Aorta (tissue), 5 donors: ENCODE measurements at places on chromosomes 4 and X. TPM values are rescaled to one million over a fixed set of nuclear protein-coding genes. Genes with fewer than 3 reads are reported as not detected.

- no peak overlapping the region for H3K4me3 ChIP-seq
- no peaks in the 10 kb centered on the region for H3K36me3 ChIP-seq
- H3K4me1 ChIP-seq = no peaks in the 10 kb centered on the region
- no peak overlapping the region for H3K27ac ChIP-seq
These were observed 82.4 kb downstream of the CNGA2 start for GRCh38 chrX:151816934-151817333.

DNA sequence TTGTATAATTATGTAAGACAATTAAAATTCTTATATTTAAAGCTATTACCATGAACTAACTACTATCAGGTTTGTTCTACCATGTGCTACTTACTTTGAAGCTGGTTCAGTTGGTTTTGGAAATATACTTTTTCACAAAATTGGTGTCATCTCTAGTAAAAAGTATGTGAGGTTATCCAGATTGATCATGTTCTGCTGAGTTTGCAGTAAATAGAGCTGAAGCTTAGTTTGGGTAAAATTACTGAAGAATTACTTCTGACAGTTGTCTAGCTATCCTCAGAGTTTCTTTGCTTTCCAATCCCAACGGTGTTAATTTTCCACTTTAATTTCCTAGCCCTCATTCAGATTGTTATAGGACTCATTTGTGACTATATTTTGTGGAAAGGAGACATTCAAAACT lies 184.2 kb downstream of the FAT4 start:
- H3K4me3 ChIP-seq = no peak overlapping the region
- H3K27me3 ChIP-seq = no peaks in the 10 kb centered on the region
- H3K4me1 ChIP-seq = no peaks in the 10 kb centered on the region

DNA sequence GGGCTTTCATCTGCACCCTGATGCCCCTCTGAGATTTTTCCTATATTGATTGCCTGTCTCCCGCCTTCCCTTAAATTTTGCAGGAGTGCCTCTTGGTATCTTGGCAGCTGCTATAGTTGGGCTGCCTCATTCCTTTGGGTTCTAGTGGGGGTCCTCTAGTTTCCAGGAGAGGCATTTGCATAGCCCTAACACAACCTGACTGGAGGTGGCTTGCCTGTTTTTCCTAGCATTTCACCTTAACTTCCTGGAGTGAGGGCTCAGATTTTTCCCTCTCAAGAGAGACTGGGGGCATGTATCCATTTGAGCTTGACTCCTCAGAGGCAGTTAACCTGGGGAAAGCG lies 46.0 kb downstream of the UGT2A3 start:
- no peaks in the 10 kb centered on the region for H3K36me3 ChIP-seq
- H3K4me1 ChIP-seq = no peaks in the 10 kb centered on the region
- no peak overlapping the region for H3K27ac ChIP-seq

ARHGAP6 gene
- 19.5 TPM for total RNA-seq

C4orf17 gene
- total RNA-seq = not detected

DNA sequence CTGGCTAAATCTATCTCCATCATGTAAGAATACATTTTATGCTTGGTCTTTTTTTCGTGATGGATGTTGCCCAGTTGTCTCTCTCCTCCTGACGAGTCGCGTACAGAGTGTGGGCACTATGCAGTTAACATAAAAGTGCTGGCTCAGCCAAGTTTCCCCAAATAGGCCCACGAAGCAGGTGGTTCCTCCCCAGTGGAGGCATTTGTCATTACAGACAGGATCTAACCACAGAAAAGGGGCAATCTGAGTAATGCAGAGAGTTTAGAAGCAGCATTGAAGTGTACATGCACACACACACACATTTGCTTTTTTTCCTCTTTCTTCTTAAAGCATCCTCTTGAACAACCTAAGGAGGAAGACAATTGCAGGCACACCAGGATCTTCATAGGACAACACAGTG lies 188.7 kb upstream of the VCX start:
- H3K27ac ChIP-seq = no peak overlapping the region
- no peaks in the 10 kb centered on the region for H3K4me1 ChIP-seq
- DNase-seq = no peak
- H3K36me3 ChIP-seq = no peaks in the 10 kb centered on the region
- H3K27me3 ChIP-seq = no peaks in the 10 kb centered on the region
- H3K4me3 ChIP-seq = no peak overlapping the region

LGI2 gene
- 10.3 TPM for total RNA-seq

DNA sequence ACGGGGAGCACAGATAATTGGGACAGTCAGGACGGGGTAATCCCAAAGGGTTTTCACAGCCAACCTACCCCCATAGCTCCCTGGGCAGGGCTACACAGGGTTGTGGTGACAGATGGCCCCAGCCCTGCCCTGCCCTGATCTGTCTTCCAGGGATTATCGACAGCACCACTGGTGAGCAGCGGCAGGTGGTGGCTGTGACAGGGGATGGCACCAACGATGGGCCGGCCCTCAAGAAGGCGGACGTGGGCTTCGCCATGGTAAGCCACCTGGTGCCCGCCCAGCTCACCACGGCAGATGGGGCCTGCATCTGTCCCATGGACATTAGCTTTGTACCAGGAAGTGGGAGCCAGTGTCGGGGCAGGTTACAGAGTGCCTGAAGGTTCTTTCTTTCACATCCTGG lies 39.3 kb downstream of the ATP2B3 start:
- H3K36me3 ChIP-seq = no peaks in the 10 kb centered on the region
- H3K27ac ChIP-seq = no peak overlapping the region
- H3K27me3 ChIP-seq = no peaks in the 10 kb centered on the region
- DNase-seq = no peak
- no peak overlapping the region for H3K4me3 ChIP-seq

- H3K27me3 ChIP-seq = no peaks in the 10 kb centered on the region
- no peak overlapping the region for H3K27ac ChIP-seq
- no peaks in the 10 kb centered on the region for H3K36me3 ChIP-seq
- H3K4me3 ChIP-seq = no peak overlapping the region
These were observed 414.3 kb downstream of the NAP1L3 start for GRCh38 chrX:93259029-93259428.

DNA sequence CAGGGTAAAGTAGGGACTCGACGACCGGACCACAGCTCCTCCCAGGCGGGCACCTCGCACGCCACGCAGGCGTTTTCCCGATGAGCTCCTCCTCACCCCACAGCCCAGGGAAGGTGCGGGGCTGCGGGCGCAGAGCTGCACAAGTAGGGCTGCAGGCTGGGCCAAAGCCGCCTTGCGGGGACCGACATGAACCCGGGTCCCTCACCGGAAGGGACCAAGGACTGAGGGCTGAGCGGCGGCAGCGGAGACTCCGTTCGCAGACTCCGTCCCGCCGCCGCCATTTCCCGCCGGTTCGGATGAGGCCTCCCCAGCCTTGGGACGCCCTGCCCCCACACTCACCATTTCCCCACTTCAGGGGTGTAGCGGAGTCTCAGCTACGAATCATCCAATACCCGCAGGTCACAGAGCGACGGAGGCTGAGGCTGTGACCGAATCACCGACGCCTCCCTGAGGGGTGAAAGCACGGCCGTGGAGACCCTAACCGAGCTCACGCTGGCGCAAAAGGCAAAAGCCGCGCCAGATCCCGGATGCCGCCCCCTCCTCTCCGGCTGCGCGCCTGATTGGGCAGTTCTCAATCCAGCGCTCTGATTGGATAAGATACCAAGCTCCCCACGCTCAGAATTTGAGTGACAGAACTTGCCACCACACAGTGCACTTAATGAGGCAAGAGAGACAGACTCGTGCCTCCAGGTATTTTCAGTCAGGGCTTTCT lies at the start of gene ZNF732:
Gene ZNF732 (minus strand): TSS at position 506 of the 712 bp plus-strand sequence. CDS start 164 bp downstream, at position 342.
- H3K4me3 ChIP-seq = no peak within 1 kb of the TSS
- no peaks in the 10 kb centered on the region for H3K4me1 ChIP-seq
- H3K27me3 ChIP-seq = no peaks in the 10 kb centered on the region
- H3K36me3 ChIP-seq = no peaks in the 10 kb centered on the region
- DNase-seq = peak; percentile 53

HELQ gene
- total RNA-seq = 11.6 TPM

FHDC1 gene
- 0.88 TPM for total RNA-seq

DNA sequence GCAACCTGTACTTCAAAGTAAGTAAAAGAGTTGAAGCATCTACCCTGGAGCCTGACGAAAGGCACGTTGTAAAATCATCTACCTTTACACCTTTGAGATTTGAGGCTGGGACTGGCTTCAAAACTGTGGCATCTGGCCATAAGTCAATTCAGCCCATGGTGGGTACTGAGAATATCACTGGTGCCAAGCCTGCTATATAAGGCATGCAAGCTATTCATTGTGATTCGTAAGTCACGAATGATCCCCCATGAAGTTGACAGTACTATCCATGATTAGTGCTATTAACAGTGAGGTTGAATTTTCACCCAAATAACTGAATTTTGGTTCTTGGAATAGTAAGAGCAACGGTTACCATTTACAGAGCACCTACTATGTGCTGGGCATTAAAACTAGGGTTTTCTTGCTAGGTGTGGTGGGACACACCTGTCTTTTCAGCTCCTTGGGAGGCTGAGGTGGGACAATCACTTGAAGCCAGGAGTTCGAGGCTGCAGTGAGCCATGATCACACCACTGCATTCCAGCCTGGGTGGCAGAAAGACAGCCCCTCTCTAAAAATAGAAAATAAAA lies 39.8 kb downstream of the IRF2 start:
- H3K36me3 ChIP-seq = no peaks in the 10 kb centered on the region

ABLIM2 gene
- 20.2 TPM for total RNA-seq
